Fibroblast of skin of right quadriceps (primary cell): ENCODE measurements at places on chromosomes 5 and 9.

DNA sequence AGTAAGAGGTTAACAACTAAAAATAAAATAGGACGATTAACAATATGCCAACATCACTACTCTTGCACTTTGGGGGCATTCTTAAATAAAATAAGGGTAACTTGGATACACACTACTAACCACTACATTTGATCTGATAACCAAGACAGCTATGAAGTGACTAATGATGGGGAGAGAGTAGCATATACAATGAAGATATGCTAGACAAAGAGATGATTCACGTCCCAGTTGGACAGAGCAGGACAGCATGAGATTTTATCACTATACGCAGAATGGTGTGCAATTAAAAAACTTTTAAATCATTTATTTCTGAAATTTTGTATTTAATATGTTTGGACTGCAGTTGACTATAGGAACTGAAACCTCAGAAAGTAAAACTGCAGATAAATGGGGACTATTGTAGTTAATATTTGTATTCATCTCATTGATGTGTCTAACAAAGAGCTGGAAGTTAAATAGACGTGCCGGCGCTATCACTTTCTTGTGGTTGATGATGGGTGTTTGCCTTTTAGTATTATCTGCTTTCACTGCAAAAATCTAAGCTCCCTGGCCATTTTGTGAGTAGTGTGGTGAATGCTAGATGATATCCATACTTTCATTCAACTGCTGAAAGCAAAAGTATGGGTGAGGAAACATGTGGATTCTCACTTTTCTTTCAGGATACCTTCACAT is 18.7 kb downstream of the GIN1 start:
- no peak for DNase-seq

DNA sequence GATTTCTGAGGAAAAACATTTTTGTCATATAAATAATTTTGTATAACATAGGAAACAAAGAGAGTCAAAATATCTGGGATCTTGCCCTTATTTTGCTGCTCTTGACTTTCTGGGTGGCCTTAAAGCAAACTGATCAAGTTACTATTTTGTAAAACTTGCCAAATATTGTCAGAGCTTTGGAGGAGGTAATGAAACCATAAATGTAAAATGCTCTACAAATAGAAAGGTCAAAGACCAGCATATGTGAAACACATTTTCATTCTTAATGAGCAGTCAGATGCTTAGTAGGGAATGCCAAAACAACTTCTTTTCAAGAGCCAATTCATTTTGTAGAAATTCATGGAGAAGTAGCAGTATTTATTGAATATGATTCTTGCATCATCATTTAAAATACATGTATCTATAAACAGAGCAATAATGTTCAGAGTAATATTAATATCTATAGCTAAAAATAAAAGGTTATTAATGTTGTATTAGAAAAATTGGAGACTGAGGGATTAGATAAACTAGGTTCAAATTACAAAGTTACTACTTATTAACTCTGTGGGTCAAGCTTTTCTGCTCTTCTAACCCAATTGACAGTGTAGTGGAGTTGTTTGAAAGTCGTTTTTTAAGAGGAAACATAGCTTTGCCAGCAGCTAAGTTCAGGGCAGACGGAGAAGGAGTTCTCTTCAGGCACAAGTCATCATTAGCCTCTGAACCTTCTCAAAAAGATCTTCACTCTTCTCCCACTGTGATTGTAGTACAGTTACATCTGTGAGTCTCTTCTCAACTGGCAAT is 2053.1 kb downstream of the EFNA5 start:
- no peak for DNase-seq

GRCh38 chr5:31148959-31149475 is 44.5 kb upstream of the CDH6 start:
- DNase-seq: no peak

DNA sequence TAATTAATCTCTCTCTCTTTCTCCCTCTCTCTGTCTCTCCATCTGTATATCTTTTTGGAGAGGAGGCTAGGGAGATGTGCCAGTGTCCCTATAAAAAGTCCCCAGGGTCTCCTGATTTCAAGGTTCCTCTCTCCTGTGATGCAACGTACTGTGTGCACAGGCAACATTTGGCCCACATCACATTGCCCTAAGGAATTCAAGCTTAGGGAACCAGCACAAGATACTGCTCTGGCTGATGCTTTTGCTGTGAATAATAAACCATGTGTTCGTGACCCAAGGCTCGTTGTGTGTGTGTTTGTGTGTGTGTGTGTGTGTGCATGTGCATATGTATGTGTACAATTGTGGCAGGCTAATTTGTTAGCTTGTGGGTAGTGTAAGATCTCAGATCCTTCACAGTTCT is 9.7 kb downstream of the SPATA9 start:
- peak; percentile 55 for DNase-seq

- no peak for DNase-seq
Observed at GRCh38 chr5:74514888-74515551, 125.5 kb downstream of the ENC1 start.

DNA sequence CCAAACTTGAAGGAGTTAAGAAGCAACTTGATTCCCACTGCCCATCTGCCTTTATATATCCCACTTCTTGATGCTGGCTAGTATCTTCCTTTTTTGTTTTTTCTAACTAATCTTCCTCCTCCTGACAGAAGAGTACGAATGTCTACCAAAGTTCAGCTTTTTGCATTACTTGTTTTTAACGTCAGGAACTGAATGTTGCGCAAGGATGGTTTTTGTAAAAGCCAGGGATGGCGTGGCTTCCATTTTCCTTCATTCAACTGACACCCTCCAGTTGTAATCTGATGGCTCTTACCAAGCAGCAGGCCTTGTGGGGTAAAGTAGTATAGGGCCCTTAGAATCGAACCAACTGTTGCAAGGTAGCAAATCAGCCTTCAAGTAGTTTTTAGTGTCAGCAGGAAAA is 70.8 kb upstream of the GPR151 start:
- DNase-seq: no peak

DNA sequence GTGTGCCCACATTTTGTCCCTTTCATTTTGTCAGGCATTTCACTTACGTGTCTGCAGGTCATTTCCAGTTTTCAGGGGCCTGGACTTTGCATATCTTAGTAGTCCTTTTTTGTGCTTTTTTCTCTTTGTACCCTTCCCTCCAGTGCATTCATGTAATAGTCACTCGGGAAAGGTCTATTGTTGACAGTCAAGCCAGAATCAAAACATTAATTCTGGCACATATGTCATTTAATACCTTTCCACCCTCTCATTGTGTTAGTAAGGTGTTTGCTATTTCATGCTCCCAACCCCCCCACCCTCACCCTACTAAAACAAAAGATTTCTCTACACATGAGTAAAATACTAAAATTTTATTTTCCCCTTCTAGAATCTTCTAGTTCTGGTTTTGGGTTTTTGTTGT is 42.7 kb downstream of the UGCG start:
- no peak for DNase-seq

DNA sequence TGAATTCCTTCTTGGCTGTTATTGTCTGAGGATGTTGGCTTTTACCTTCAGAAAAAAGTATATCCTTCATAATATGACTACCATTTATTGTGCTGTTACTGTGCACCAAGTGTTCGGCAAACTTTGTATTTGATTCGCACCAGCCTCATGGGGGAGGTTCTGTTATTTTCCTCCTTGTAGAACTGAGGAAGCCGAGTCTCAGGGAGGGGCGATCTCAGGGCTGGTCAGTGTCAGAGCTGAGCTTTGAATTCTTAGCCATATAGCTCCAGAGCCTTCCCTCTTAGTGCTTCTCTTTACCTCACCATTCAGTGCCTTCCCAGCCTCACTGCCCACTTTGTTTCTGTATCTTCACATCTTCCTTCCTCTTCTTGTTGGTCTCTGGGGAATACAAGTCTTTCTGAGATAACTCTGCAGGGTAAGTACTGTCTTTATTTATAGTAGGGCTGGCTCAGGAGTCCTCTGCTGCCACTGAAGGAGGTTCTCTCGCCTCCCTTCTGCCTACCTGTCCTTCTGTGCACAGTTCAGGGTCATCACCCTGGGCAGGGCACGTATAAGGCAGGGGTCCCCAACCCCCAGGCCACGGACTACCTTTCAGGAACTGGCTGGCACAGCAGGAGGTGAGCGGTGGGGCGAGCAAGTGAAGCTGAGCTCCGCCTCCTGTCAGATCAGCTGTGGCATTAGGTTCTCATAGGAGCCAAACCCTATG is 48.4 kb downstream of the GALNT10 start:
- DNase-seq: no peak

- no peak for DNase-seq
Observed at GRCh38 chr9:94779031-94779430, 52.5 kb downstream of the AOPEP start.

DNA sequence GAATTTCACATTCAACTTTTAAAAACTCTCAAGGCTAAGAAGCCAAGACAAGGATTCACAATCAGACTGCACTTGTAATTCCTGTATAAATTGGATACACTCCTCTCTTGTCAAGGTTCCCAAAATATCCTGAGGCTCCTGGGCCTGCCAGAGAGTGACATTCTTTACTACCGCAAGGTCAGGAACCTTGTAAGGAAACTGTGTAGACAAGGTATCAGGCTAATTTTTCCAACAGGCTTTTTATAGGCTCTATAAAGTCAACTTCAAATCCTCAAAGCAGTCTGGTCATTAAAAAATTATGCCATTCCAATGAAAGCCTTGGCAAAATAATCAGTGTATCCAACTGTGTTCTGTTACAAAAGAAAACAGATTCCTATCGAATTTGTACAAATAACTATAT is 15.5 kb upstream of the PAIP1 start:
- DNase-seq: peak; percentile 4

DNA sequence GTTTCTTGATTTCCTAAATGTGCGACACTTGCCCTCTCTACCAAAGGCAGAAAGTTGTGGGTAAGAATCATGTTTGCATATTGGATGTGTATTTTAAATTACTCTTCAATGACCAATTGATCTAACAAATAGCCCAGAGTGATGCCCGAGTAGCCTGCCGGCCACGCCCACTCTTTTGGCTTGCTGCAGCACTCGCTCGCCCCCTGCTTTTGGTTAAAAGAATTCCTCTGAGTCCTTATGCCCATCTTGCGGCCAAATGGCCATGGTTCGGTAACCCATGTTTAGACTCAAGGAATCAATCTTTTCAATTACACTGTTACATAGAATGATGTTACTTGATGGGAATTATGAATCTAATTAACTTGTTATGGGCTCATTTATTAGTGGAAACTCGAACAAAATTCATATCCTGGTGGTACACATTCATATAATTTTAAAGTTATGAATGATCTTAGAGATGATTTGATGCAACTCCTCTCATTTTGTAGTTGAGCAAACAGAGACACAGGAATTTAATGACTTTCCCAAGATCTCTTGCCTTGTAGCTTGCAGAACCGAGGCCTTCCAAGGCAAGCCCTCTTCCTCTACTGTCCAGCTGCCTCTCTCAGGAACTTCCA is 36.5 kb downstream of the PPIC start:
- DNase-seq: peak; percentile 32

DNA sequence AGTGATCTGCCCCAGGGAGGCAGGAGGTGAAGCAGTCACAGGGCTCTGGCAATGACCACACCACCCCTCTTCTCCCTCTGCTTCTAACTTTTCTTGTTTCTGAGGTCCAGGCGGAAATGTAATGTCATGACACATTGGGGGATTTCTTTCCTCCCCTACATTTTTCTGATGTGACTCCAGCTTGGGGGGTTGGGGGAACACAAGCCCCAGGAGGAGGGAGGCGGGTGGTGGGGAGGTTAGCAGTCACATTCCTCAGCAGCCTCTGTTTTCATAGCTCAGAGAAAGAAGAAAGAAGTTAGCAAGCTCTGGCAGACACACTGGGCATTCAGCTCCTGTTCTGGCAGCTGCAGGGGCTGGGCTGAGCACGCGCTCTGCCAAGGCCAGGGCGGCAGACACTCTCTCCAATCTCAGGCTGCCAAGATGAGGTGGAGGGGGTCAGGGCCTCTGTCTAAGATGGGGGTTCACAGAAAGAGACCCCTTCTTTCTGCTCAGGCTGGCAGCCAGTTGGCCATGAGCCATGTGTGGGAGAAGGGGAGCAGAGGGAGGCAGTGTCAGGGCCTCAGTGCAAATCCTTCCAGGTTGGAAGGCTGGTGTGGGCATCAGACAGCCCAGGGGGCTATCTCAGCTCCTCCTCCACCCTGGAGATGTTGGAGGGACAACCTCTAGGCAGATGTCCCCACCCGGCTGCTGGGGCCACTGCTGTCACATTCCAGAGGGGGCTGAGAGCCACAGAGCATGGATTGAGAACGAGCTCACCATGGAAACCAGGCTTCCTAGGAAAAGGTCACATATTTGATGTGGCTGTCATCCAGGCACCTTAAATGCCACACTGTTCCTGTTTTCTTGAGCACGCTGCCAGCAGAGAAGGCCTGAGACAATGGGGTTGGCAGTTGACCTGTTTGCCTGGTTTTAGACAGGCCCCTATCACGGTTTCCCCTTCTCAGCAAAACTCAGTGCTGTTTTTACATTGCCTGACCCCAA is 20.1 kb upstream of the PFDN1 start:
- peak; percentile 97 for DNase-seq

DNA sequence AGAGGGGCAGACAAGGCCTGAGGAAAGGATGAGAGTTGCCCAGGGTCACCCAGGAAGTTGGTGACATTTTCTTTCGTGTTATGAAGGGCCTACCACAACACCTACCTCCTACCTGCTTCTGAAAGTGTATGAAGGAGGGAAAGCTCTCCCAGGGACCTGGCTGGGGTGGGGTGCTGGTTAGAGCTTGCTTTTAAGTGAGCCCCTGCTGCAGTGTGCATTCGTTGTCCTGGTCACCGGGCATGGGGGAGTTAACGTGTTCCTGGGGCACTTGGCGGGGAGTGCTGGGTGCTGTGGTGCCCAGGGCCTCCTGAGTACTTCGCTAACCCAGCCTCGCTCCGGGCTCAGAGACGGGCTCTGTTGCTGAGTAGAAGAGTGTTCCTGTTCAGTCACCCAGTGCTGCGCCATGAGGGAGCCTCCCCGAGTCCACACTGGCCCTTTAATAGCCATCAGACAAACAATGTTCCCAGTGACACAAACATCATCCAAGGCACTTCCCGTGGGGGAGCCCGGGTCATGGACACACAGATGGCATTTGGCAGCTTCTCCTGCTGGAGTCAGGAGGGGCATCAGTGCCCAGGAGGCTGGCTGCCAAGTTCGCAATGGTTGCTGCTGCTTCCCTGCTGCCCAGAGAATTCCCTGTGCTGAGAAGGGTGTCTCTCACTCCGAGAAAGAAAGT is 85.7 kb downstream of the AMBP start:
- DNase-seq: no peak

GRCh38 chr5:180330810-180331646 is 22.1 kb downstream of the GFPT2 start:
- DNase-seq: peak; percentile 96

GRCh38 chr9:85427772-85428171 is 314.0 kb downstream of the AGTPBP1 start:
- DNase-seq: no peak

- peak; percentile 72 for DNase-seq
Observed at GRCh38 chr9:69115621-69116020, 58.5 kb upstream of the TJP2 start.

- DNase-seq: no peak
Observed at GRCh38 chr9:129889122-129889940, 54.1 kb downstream of the USP20 start.

GRCh38 chr5:138610415-138610917 is 35.3 kb upstream of the HSPA9 start:
- DNase-seq: no peak

DNA sequence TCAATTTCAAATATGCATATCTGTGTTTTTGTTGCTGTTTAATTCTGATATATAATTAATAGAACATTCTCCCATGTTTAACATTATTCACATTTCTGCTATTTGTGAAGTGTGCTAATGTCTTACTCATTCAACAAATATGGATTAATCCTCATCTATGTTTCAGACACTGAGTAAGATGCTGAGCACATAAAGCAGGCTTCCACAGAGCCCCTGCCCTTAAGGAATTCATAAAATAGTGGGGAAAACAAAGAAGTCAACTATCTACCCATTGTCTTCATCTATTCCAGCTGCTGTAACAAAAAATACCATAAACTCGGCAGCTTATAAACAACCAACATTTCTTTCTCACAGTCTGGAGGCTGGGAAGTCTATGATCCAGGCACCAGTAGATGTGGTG is 333.3 kb downstream of the SEMA5A start:
- peak; percentile 58 for DNase-seq
